ENCODE measurements at places on chromosomes 7 and 10.

GRCh38 chr7:155551785-155552611, 5.6 kb upstream of the CNPY1 start:
- DNase-seq: no peak

DNA sequence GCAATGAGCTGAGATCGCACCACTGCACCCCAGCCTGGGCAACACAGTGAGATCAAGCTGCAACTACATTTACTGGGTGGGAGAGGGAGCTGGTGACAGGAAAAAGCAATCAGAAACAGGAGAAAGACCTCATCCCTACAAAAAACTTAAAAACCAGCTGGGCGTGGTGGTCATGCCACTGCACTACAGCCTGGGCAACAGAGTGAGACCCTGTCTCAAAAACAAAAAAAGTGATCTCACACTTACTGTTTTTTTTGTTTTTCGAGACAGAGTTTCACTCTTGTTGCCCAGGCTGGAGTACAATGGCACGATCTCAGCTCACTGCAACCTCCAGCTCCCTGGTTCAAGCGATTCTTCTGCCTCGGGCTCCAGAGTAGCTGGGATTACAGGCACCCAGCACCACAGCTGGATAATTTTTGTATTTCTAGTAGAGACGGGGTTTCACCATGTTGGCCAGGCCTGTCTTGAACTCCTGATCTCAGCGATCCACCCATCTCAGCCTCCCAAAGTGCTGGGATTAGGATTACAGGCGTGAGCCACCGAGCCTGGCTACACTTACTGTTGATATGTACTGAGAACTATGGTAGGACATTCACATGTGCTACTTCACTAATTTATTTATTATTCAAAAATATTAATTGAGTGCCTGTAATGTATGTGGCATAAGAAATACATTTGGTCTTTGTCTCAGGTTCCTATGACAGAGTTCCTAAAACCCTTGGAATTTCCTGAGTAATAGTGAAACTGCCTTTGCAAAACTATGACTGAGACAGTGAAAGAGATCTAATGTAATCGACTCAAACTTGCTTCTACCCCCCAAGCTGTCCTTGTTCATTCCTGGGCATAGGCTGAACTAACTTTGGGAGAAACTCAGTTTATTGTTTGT, 27.7 kb upstream of the NRBF2 start:
- DNase-seq: no peak

DNA sequence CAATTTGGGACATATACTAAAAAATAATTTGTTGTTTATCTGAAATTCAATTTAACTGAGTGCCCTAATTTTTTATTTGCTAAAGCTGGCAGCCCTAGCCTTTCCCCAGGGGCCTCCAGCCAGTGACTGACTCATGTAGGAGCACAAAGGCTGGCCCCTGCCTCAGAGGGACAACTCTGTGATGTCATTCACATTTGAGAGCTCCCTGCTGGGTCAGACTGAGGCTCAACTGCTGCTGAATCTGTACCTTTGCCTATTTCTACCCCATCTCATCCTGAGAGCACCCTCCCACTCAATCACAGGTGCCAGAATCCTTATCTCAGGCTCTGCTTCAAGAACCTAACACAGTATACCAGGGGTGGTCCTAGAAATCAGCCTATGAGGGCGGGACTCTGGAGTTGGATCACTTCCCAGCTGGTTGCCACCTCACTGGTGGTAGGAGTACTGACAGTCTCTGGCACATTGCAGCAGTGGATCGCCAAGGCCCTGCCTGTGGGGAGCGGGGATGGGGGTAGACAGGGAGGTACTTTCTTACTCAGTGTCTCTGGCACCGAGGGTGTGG, 11.6 kb downstream of the GCK start:
- no peak for DNase-seq

DNA sequence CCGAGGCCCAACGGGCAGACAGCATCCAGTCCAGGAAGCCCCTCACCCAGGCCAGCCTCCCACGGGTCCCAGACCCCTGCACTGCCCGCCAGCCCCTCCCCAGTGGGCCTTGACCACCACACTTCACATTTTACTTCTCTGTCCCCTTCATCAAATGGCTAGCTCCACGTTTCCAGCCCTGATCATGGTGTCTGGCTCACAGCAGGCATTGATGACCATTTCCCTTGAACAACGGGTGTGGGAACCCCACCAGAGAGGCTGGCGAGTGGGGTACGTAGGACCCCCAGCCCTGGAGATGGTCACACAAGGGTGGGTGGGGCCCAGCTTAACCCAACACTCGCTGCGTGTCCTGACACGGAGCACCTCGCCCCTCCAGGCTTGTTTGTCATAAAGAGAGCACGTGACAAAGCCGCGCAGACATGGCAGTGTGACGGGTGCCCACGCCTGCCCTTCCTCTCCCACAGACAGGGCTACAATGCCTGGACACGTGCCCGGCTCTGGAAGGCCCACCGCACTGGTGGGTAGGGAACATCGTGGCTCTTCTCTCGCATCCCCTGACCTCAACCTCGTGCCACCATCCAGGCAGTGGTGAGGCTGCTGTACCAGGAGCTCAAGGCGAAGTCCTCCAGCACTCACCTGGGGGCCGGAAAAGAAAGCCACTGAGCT, 267.7 kb downstream of the MAD1L1 start:
- DNase-seq: no peak

DNA sequence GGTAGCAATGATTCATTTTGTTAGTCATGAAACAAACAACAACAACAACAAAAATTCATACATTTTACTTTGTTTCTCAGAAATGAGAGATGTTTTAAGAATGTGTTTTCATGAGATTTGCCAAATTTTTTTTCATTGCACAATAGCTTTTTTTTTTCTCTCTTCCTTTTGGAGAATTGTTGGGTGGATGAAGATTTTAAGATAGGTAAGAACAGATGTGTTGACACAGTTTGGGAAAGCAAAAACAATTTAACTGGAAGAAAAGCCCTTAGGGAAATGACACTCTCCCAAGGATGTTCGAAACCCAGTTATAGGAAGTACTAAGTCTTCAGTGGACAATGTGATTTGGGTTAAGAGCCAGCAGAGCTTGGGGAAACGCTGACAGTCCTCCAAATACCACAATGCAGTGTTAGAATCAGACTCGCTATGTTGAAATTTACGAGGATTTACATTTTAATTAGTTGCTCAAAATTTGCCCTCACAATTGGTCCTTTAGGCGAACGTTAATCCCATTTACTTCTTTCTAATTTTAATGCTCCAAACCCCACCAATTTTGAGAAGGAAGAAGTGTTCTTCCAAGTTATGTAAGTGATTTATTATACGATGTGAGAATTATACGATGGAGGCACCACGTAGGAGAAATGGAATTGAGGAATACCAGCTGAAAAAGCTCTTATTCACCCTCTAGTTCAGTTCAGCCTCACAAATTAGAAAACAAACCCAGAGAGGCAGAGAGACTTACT, 61.2 kb downstream of the HHEX start:
- DNase-seq: no peak

DNA sequence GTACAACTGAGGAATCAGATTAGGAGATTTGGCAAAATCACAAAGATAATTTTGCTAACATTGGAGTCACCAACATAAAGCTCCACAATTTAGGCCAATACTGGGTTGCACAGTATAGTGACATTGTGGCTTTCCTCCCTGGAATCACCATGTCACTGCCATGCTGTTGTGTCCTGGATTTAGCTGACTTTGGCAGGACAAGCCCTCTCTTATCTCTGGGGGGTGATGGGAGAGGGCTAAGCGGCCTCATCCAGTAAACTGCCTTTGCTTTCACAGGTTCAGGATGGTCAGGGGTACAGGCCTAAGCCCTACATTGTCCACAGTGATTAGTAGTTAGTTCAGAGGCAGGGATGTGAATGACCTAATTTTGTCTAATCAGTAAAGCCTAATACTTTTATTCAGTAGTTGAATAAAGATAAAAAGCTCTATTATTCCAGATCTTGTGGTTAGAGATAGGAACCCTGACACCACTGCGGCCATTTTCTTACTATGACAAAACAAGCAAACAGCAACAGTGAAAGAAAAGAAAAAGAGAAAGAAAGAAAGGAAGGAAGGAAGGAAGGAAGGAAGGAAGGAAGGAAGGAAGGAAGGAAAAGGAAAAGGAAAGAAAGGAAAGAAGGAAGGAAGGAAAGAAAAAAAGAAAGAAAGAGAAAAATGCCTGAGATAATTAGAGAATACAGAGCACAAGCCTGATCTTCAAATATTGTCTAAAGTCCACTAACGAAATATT, 140.1 kb downstream of the ETV1 start:
- DNase-seq: no peak

- no peak for DNase-seq
Measured at GRCh38 chr10:25824050-25824449, 110.0 kb upstream of the MYO3A start.

DNA sequence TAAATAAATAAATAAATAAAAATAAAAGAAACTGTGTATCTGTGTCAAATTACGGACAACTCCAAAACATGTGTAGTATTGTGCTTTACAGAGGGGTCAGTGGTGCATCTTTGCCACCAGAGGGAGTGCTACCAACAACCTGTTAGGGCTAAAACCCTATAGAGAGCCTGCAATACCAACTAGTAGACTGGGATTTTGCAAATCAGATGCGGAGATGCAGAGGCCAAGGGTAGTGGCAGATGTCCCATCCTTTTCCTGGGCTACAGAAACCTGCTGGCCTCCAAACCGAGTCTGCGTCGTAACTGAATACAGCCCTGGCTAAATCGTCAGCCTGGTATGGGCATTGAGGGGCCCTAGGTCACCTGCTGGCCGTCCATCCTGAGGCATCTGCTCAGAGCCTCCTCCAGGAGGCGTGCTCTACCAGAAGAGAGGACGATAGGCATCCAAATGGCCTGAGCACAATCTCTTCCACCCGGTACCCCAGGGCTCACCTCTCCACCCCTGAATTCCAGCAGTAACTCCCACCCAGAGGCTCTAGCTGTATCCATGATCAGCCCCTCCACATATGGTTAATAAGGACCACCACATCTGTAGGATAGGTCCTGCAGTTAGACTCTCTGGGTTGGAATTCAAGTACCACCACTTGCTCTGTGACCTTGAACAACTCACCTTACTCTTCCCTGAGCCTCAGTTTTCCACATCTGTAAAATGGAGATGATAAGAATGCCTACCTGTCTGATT, 6.2 kb upstream of the RRP12 start:
- no peak for DNase-seq
